ENCODE measurements at places on chromosomes 4 and X.

DNA sequence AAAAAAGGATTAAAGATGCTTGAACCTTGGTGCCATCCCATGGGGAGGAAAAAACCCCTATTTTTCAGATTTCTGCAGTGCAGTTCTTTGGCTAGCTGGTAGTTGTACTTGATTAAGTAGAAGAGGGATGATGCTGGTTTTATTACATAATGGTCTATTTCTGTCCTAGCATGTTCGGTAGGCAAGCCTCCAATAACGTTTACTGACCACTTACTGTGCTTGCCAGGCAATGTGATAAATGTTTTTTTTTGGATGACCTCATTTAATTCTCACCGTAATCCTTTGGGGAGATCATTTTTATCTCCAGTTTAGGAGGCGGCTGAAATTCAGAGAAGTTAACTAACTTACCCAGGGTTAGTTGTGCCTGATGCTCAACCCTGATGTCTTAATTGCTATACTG, 92.1 kb upstream of the RPA4 start:
- DNase-seq = peak; percentile 83

GRCh38 chrX:84044051-84044450, 143.9 kb downstream of the RPS6KA6 start:
- no peak for DNase-seq

GRCh38 chr4:140427106-140427918, at the start of gene CLGN:
TSS of gene CLGN (minus strand) at chr4:140427648. CDS start at chr4:140413078, 14,570 bp downstream.
- peak; percentile 31 for DNase-seq

GRCh38 chr4:141802333-141802732, 165.9 kb downstream of the IL15 start:
- peak; percentile 60 for DNase-seq

GRCh38 chr4:119310826-119311225, 11.1 kb downstream of the FABP2 start:
- DNase-seq = peak; percentile 48

GRCh38 chr4:15717657-15718416, 15.0 kb downstream of the BST1 start:
- no peak for DNase-seq

DNA sequence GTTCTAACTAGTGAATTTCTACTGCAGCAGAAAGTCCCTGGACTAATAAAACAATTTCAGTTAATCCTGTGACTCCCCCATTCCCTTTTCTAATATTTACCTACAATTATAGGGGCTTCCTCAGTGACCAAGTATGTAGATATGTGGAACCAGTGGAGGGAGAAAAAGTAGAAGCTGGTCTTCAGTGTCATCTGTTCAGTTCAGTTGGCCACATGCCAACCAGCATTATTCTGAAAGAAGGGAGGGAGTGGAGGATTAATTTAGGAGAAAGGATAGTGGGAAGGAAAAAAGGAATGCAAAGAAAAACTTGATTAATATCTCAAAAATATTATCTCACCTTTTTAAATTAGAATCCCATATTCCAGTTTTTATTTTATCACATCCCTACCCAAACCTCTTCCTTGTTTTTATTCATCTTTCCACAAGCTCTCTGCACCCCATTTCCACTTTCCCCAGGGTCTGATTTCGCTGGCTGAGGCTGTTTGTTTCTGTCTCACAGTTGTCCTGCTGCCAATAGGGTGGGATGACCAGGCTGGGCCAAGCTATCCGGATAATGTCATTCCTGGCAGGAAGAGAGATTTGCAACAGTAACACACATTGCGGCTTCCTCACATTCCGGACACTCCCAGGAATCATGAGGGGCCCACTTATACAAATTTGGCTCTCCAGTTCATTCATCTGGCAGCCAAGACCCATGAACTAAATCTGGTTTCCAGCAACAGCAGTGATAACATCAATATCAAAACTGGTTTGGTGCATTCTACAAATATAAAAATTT, 24.6 kb upstream of the ANTXR2 start:
- peak; percentile 96 for DNase-seq

- no peak for DNase-seq
Measured at GRCh38 chrX:139949703-139950102, 15.6 kb downstream of the CXorf66 start.

GRCh38 chr4:183344523-183345255, 22.5 kb upstream of the CLDN24 start:
- DNase-seq = no peak

DNA sequence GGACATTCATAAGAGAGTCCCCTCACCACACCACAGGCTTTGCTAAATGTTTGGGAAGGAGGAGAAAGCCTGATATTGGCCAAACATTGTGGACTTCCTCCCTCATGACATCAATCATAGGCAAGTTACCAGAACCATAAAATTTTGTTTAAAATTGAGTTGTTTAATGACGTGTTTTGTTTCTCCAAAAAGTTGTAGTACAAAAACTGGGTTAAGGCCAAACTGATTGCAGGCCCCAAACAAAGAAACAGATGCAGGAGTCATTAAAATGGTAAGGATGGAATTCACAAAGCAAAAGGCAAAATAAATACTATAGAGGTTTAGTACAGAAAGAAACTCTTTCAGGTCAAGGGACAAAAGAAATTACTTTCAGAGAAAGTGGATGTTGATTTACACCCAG, 3.9 kb upstream of the ODAM start:
- DNase-seq = no peak

- DNase-seq = no peak
Measured at GRCh38 chr4:144967161-144967560, 130.8 kb downstream of the ANAPC10 start.

Measured in fibroblast of mammary gland (primary cell).